Non-pigmented ciliary epithelial cell (primary cell): ENCODE measurements at places on chromosomes 6 and 20.

DNA sequence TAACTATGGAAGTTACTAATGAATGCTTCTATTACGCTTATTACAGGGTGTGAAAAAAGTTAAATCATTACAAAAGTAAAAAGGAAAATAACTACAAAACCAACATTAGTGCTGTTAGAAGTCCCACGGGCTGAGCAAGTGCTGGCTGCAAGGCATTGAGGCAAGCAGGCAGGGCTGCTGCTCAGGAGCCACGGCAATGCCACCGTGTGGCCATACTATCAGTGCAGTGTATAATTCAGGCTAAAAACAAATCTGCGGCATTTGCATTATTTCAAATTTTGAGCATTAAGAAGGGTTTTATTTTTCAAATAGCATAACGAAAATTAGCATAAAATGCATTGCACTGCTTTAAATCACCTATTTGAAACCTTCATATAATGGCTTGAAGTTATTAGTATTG, 17.1 kb downstream of the IFNGR1 start:
- DNase-seq, result no peak

- peak; percentile 42 for DNase-seq
Measured at GRCh38 chr6:8080362-8081151, 16.4 kb upstream of the BLOC1S5 start.

DNA sequence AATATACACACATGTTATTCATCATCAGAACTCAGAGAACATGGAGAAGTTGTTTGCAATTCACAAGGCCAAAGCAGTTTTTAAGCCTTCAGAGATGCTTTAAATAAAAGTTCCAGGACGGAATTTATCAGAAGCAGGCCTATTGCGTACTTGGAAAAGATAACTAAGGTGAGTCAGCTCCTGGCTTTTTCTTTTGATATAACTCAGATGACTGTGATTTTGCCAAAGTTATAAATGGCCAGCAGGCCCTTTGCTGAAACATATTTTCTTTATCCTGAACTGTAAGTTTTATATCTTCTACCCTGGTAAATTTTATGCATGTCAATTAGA, 55.0 kb upstream of the PLCB1 start:
- no peak for DNase-seq

GRCh38 chr20:24842918-24843715, 106.0 kb upstream of the CST7 start:
- DNase-seq, result no peak

- DNase-seq, result no peak
Measured at GRCh38 chr6:4272996-4273395, 137.6 kb upstream of the ECI2 start.

DNA sequence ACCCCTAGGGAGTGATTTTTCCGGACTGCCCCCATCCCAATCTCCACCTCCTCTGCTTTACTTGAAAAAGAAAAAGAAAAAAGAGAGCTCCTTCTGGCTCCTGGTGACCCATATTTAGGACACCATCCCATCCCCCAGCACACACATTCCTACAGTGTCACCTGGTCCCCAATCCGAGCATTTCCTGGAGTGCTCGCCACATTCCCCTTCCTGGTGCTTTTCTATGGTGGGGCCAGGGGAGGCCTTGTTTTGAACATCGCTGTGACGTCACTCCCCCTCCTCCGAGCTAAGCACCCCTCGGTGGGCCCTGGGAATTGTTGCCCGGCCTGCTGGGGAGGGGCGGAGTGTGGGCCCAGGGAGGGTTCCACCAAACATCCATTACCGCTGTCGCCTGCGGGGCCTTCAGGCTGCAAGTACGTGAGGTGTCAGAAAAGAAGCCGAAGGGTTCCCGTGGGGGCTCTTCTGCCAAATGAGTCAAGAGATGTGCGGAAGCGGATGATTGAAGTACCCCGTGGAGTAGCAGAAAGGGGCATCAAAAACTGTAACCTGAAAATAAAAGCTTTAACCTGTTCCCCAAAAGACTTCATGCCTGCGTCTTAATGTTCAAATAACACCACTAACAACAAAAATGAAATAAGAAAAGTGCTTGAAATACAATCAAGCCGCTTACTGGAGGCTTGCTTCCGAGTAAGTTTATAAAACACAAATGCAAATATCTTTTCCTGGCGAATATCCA, 2.8 kb upstream of the FOXC1 start:
- DNase-seq, result no peak
